ENCODE measurements at places on chromosomes 3 and 15.

- no peak for DNase-seq
Observed at GRCh38 chr3:13085081-13085845, 12.0 kb upstream of the IQSEC1 start.

GRCh38 chr15:51416129-51416528, 74.7 kb downstream of the GLDN start:
- no peak for DNase-seq

DNA sequence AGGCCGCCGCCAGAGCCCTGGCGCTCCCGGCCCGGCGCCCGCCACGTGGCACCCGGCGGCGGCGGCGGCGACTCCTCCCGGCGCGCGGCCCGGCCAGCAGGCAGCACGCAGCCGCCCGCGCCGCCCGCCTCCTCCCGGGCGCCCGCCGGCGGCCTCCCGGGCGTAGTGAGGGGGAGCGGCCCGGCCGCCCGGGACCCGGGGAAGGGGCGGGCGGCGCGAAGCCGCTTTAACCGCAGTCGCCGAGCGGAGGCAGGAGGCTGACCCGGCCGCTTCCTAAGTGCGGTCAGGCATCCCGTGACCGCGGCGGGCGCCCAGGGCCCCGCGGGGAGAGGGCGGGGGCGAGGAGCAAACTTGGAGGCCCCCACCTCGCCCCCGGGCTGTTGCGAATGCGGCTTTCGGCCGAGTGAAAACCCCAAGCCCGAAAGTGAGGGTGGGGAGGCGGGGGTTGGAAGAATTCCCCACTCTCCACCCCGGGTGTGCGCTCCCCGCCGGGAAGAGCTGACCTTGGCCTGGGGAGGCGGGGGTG, 1.7 kb upstream of the HES1 start:
- DNase-seq, result no peak

GRCh38 chr3:44612678-44613077, 12.2 kb upstream of the ZNF197 start:
- DNase-seq, result no peak

- DNase-seq, result no peak
Observed at GRCh38 chr15:89136818-89137772, 48.8 kb downstream of the ABHD2 start.

DNA sequence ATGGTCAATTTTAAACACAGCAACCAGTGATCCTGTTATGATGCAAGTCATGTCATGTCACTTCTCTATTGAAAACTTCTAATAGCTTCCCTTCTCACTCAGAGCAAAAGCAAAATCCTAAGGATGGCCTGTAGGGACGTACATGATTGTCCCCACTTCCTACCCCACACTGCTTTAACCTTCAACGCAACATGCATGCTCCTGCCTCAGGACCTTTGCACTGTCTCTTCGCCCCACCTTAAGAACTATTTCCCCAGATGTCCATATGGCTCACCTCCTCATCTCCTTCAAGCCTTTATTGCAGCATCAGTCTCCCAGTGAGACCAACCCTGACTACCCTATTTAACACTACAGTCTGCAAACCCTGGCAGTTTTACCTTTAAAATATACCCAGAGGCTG, 214.1 kb upstream of the CHRM5 start:
- no peak for DNase-seq

- no peak for DNase-seq
Observed at GRCh38 chr3:59817511-59817910, 767.7 kb upstream of the CFAP20DC start.

GRCh38 chr3:17874636-17875035, 132.2 kb upstream of the TBC1D5 start:
- DNase-seq, result no peak

DNA sequence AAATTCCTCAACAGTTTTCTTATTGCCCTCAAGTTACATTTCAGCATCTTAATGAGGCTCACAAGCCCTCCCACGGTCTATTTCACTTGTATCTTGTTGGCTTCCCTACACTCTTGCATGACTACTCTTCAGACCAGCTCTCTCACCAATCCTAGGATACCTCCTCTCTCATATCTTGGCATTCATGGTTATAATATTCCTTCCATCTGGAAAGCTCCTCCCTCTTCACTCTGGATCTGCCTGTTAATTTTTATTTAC, 8.5 kb upstream of the CCDC80 start:
- no peak for DNase-seq

DNA sequence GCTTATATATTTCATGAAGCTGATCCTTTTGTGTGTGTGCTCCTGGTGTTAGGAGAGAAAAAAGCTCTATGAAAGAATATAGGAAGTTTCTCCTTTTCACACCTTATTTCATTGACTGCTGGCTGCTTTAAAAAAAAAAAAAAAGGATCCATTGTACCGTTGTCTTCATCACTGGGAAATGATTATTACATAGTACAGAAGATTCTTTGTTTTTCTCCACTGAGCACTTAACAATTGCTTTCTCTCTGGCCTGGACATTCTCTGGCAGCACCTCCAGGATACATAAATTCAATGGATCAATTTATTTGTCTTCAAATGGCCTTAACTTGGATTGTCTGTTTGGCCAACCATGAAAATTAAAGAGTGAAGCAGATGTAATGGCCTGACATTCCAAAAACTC, 37.2 kb downstream of the DPH3 start:
- DNase-seq, result no peak

- DNase-seq, result no peak
Observed at GRCh38 chr3:18597919-18598318, 172.8 kb upstream of the SATB1 start.

GRCh38 chr15:52085299-52085698, 27.3 kb downstream of the BCL2L10 start:
- DNase-seq, result no peak

GRCh38 chr3:196629228-196629627, 10.3 kb upstream of the NRROS start:
- DNase-seq, result no peak

DNA sequence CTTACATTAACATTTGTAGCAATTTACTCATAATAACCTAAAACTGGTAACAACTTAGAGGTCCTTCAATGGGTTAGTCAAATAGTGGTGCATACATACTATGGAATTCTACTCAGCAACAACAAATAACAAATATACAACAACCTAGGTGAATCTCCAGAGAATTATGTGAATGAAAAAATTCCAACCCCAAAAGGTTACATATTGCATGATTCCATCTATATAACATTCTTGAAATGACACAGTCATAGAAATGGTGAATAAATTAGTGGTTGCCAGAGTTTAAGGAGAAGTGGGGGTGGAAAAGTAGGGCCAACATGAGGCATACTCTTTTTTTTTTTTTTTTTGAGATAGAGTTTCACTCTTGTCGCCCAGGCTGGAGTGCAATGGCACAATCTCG, 12.7 kb upstream of the SNTN start:
- no peak for DNase-seq

- no peak for DNase-seq
Observed at GRCh38 chr3:14923476-14923875, 23.9 kb upstream of the NR2C2 start.

GRCh38 chr15:90902840-90903732, at the start of gene MAN2A2:
Gene MAN2A2, plus strand, starts transcription at chr15:90903302. Its CDS starts 906 bp downstream, at chr15:90904208.
- peak; percentile 65 for DNase-seq

DNA sequence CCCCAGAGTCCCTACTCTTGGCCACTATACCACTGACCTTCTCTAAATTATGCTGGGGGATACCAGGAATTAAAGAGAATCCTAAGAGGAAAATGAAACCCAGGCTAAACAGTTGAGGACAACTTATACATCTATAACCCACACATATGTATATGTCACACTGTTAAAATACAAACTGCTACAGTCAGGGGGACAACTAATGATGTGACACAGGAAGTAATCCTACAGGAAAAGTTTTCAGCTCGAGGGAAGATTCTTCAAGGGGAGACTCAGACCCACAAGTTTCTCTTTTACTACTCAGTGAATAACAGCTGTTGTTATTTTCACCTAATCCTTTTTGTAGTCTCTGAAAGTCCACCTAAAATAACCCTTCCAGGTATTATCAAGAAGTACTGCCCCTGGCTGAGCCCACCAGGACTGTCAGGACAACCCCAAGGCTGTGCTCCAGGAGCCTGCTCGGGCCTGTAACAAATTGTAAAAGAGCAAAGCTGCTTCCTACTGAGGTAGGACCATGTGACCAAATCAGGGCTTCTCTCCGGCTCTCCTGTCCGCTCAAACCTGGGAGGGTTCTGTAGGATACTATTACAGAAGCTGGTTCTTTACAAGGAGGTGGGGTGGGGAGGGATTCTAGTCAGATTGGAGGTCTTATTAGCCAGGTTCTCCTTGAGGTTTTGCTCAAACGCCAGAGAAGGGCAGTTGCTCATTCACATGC, 91.6 kb downstream of the SRGAP3 start:
- DNase-seq, result no peak

- DNase-seq, result no peak
Observed at GRCh38 chr15:38818157-38818790, 253.7 kb upstream of the RASGRP1 start.

GRCh38 chr3:187104933-187105332, 34.4 kb downstream of the RPL39L start:
- DNase-seq, result no peak

GRCh38 chr3:197692641-197693040, 44.1 kb downstream of the RUBCN start:
- no peak for DNase-seq

DNA sequence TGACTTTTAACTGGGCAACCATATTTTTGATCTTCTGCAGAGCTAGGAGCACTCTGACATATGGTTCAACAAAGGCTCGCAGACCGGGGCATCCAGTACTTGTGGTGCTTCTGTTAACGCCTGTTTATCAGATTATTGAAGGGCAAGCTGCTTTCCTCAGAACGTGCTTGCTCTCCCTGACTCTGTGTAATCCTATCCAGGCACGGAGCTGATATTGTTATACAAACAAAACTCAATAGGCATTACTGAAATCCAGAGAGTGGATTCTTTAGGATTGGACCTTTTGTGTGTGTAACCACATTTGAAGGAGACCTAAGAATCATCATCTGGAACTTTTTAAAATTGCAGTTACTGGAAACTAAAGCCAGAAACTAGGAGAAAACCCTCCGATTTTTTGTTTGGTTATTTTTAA, 246.5 kb downstream of the PTPRG start:
- DNase-seq, result no peak

- DNase-seq, result peak; percentile 3
Observed at GRCh38 chr3:126468028-126468891, 7.4 kb downstream of the ZXDC start.

GRCh38 chr15:67093504-67093862, 28.1 kb downstream of the SMAD3 start:
- no peak for DNase-seq

GRCh38 chr15:74239051-74239705, 3.1 kb downstream of the CCDC33 start:
- no peak for DNase-seq

DNA sequence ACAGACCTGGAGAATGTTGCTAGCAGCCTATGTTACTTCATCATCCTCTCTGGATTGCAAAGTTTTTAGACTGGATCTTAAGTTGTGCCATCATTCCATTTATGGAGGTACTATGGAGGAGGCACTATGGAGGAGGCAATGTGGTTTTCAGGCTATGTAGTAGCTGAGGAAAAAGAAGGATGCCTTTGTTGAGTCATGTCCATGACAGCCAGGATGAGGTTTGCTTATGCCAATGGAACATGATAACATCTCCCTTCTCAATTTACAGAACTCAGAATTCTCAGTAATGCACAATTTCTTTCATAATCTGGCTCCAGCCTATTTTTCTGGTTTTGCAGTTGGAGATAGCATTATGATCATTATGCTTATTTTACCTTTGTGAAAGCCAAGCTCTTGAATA, 65.9 kb upstream of the TMEM108 start:
- no peak for DNase-seq

DNA sequence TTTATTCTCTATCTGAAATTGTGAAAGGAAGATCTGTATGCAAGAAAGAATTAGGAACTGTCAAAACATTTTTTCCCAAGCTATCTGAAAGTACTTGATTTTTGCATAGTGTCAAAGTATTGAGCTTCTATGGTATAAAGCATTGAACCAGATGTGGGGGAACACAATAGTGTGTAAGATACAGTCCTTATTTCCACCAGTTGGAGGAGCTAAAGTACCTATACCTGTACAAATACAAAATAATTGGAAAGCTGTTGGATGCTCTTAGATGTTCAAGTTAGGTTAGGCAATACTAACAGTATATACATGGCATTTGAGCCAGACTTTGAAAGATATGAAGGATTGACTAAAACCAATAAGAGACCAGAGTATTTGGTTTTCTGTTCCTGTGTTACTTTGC, 148.4 kb downstream of the B3GALNT1 start:
- DNase-seq, result no peak

DNA sequence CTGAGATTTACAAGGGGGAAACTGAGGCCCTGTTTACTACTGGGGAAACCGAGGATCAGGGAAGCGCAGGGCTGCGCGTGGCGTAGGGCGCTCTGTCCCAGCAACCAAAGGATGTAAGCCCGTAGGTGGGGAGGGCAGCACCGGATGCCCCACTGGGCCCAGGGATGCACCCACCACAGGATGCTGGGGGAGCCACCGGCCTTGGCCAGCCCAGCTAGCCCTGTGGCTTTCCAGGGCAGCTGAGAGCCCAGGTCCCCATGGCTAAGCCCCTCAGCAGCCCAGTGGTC, 33.4 kb downstream of the RPN1 start:
- no peak for DNase-seq

- no peak for DNase-seq
Observed at GRCh38 chr3:112769286-112769978, 77.2 kb downstream of the CD200R1L start.

GRCh38 chr3:95750097-95750496, 1064.3 kb upstream of the EPHA6 start:
- no peak for DNase-seq

DNA sequence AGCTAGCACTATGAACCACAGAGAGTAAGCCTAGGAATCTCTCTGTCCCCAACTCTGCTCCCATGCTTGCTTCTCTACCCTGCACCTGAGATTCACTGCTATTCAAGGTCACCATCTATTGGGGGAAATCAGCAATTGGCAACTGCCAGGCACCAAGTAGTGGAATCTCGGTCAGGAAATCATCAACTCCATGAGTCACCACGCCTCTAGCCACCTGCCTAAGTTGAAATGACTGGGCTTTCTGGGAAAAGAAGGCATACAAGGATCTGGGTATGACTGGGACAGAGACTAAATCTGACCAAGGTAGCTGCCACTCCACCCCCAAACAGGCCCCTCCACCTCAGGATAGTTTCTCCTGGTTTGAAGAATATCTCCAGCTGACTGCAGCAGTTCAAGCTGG, 464.1 kb upstream of the CBLB start:
- no peak for DNase-seq

- DNase-seq, result no peak
Observed at GRCh38 chr3:99549957-99550603, 88.3 kb upstream of the COL8A1 start.

DNA sequence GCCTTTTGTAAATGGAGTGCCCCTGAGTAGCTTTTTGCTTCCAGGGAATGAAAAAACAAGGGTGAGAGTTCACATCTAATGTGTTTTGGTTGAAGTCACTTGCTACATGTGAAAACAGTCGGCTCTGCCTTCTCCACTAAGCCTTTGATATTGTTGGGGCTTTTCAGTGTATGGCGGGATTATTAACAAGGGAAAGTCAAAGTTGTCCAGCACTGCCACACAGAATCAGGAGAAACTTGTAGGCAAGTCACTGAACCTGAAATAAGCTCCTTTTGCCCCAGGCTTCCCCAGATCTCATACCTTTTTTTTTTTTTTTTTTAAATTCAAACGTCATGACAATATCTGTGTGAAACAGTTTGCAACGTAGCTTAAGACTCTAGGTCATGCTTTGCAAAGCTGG, 248.0 kb downstream of the FEZF2 start:
- no peak for DNase-seq

- DNase-seq, result no peak
Observed at GRCh38 chr15:26790118-26790517, 17.3 kb upstream of the GABRB3 start.
